ENCODE measurements at places on chromosomes 7 and 10.

GRCh38 chr10:62047960-62048383 lies 146.5 kb downstream of the ARID5B start:
- no peak for DNase-seq

- DNase-seq = no peak
Observed at GRCh38 chr10:75099952-75100763, 11.3 kb upstream of the SAMD8 start.

- no peak for DNase-seq
Observed at GRCh38 chr10:73413108-73413527, 740 bp downstream of the ANXA7 start.

GRCh38 chr7:20326342-20326741 lies 4.4 kb upstream of the ITGB8 start:
- DNase-seq = no peak
